ENCODE measurements at places on chromosomes 3 and 15.

GRCh38 chr3:65448120-65448519 lies 590.6 kb downstream of the MAGI1 start:
- DNase-seq: no peak

DNA sequence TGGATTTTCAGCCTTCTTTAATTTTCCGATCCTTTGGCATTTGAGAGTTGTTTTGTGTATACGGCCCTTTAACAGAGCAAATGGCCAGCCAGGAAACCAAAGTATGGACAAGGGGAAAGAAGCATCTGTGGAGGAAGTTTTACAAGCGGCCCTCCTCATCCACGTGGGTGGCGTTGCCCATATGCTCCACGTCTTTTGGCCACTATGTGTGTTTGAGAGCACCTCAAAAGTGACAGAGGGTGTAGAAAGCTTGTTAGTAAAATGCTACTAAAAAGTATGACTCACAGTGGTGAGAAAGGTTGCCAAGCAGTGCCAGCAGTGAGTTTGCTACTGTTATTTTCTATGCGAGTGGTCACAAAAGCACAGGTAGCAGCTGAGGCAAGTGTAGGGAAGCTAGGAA lies 451.8 kb upstream of the NPAP1 start:
- no peak for DNase-seq

DNA sequence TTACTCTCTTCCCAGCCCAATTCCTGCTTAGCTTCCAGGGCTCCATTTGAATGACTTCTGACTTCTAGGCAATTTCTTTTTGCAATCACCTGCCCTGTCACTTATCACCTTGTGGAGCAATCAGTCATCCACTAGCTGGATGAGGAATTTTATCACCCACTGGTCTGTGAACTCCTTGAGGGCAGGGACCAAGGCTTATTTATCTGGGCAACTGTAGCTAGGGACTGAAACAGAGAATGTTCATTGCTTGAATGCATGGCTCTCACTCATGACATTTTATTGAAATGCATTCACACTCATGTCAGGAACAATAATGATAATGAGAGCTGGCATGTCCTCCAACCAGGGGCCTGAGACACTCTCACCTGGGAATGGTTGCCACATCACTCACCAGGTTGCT lies 15.5 kb downstream of the TNFAIP8L3 start:
- DNase-seq: no peak

- DNase-seq: no peak
These were observed at the start of gene GRAMD2A for GRCh38 chr15:72197460-72198355. GRAMD2A (minus strand) TSS chr15:72197787.

GRCh38 chr3:167821248-167821805 lies 85.8 kb downstream of the SERPINI1 start:
- no peak for DNase-seq

GRCh38 chr3:71421820-71422566 lies 161.5 kb downstream of the FOXP1 start:
- DNase-seq: no peak

- DNase-seq: no peak
These were observed 119.2 kb upstream of the CTNNB1 start for GRCh38 chr3:41080141-41080540.

DNA sequence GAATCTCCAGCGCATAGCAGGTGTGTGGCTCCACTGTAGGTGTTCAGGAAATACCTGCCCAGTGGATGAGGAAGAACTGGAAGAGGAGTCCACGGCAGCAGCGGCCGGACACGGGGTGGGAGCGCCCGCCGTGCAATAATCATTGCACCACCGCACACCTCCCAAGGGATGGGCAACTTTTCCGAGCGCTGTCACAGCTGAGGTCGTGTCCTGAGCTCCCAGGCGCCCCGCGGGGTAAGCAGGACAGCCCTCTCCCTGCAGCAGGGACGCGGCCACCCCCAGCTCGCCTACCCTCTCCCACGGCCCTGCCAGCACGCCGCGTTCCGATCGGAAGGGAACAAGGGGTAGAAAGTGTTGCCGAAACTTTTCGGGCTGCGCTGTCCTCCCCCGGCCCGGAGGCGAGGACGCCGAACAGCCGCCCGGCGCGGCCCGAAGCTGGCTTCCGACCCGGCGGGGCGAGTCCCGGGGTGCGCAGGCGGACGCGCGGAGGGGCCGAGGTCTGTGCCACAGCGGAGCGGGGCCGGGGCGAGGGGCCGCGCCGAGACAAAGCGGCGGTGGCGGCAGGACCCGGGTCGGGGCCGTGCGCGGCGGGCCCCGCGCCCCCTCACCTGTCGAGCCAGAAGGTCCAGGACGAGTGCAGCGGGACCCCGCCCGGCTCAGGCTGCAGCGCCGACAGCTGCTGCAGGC lies 475 bp downstream of the EIF4E3 start:
- no peak for DNase-seq

DNA sequence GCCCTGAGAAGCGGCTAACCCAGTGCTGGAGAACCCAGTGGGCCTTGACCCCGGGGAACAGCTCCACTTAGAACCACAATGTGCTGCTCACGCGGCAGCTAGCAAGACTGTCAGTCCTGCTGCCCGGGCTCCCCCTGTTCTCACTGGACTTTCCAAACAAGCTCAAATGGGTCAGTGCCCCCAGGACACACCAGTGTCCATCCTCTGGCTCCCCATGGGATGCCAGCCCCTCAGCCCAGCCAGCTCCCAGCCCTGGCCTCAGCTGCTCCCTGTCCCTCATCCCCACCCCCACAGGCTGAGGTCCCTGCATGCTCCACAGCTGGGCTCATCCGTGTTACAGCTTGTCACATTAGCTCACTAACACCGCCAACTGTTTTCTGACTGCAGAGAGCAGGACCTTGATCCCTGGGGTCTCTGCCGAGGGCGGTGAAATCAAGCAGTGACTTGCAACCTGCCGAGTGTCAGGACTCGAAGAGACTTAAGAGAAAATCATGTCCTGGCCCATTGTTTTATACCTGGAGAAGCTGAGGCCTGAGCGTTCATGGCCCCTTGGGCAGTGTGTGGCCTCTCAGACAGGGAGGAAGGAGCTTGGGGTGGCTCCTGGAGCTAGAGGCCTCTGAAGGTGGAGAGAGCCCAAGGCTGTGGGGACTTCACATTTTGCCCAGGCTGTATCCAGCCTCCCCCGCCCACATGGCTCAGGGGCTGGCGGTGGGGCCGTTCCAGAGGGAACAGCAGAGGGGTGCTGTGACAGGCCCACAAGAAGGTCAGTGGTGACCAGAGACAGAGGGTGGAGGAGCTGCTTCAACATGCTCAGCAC lies 157.5 kb downstream of the MEGF11 start:
- DNase-seq: no peak

DNA sequence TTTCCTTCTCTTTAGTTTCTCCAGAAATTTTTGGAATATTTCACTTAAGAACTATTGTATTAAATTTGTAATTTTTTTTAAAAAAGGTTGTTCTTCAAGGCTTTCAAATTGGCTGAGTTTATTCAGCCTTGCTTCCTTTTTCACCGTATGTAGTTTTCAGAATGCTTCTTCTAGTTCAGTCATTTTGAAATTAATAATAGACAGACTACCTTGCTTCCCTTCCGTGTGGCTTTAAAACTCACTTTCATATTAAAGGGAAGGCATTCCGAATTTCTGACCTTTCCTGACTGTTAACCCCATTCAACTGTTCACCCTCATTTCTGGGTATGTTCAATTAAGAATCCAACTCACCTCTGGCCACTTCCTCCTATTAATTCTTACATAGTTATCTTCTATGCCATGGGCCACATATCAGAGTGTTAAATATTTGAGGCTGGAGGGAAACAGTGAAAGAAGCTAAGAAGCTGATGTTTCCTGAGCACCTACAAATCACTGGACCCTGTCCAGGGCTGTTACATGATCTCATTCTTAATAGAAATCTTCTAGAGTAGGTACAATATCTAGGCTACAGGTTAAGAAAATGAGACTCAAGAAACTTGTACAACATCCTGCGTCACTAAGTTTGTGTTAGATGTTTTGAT lies 237.5 kb downstream of the P3H2 start:
- DNase-seq: no peak
